Endothelial cell of umbilical vein (primary cell): ENCODE measurements at places on chromosomes 5 and 9. TPM values are rescaled to one million over a fixed set of nuclear protein-coding genes. Genes with fewer than 3 reads are reported as not detected.
A peak's percentile ranks its signal among the peaks of the same experiment; 100 is the strongest.

- DNase-seq: peak; percentile 95
- peaks cover 7% of the 10 kb centered on the region for H3K36me3 ChIP-seq
- peak within 1 kb of the TSS; percentile 98 for H3K4me3 ChIP-seq
Measured at GRCh38 chr5:74640450-74640953, at the start of gene ENC1. TSS of gene ENC1 (minus strand) at chr5:74640728. CDS start at chr5:74636485, 4,243 bp downstream.

GRCh38 chr5:4873652-4874051 lies 266.5 kb upstream of the ADAMTS16 start:
- H3K4me3 ChIP-seq: no peak overlapping the region
- H3K36me3 ChIP-seq: no peaks in the 10 kb centered on the region
- no peaks in the 10 kb centered on the region for H3K27me3 ChIP-seq
- H3K27ac ChIP-seq: no peak overlapping the region
- no peaks in the 10 kb centered on the region for H3K4me1 ChIP-seq
- no peak for DNase-seq

- peaks cover 23% of the 10 kb centered on the region for H3K4me1 ChIP-seq
- DNase-seq: peak; percentile 92
- H3K4me3 ChIP-seq: no peak overlapping the region
- no peaks in the 10 kb centered on the region for H3K27me3 ChIP-seq
- H3K27ac ChIP-seq: peak overlapping the region; percentile 83
- no peaks in the 10 kb centered on the region for H3K36me3 ChIP-seq
Measured at GRCh38 chr9:137320555-137321384, 18.7 kb upstream of the NRARP start.

DNA sequence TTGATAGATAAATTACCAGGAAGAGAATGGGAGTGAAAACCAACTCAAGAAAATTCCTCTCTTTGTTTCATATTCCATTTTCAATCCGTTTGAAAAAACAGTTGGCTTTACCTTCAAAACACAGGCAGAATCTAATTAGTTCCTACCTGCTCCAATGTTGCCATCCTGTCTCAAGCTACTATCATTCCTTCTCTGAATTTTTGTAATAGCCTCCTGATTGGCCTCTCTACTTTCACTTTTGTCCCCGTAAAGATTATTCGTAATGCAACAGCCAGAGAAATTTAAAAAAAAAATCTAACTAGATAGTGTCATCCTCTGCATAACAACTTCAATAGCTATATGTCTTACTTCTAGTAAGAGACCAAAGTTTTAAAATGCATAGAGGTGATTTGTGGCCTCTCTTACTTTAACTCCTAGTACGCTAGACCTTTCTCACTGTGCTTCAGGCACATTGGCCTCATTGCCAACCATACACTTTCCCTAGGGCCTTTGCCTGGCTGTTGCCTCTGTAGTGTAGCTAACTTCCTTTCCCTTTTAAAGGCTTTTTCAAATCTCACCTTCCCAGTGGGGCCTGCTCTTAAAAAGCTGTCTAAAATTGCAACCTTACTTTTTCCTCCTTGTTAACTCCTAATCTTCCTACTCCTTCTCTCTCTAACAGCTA lies 311.3 kb upstream of the GRIN3A start:
- H3K4me3 ChIP-seq: no peak overlapping the region
- no peak for DNase-seq
- H3K36me3 ChIP-seq: no peaks in the 10 kb centered on the region
- H3K4me1 ChIP-seq: no peaks in the 10 kb centered on the region
- H3K27me3 ChIP-seq: no peaks in the 10 kb centered on the region
- H3K27ac ChIP-seq: no peak overlapping the region

DNA sequence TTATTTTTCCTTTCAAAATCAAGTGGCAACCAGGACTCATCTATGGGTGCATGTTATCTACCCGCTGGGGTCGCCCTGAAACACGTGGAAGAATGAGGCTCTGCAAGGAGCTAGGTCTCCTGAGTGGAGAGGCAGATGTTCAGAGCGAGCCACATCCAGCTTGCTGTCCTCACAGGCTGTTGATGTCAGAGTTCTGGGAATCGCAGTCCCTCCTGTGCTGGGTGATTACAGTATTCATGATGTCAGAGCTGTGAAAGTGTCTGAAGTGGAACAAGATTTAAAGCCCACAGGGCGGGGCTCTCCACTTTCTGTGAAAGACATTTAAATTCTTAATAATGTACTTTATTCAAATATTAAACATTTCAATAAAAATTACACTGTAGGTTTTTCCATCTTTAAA lies 24.4 kb upstream of the LMX1B start:
- H3K36me3 ChIP-seq: no peaks in the 10 kb centered on the region
- no peak overlapping the region for H3K27ac ChIP-seq
- H3K27me3 ChIP-seq: peaks cover 7% of the 10 kb centered on the region
- H3K4me1 ChIP-seq: no peaks in the 10 kb centered on the region

DNA sequence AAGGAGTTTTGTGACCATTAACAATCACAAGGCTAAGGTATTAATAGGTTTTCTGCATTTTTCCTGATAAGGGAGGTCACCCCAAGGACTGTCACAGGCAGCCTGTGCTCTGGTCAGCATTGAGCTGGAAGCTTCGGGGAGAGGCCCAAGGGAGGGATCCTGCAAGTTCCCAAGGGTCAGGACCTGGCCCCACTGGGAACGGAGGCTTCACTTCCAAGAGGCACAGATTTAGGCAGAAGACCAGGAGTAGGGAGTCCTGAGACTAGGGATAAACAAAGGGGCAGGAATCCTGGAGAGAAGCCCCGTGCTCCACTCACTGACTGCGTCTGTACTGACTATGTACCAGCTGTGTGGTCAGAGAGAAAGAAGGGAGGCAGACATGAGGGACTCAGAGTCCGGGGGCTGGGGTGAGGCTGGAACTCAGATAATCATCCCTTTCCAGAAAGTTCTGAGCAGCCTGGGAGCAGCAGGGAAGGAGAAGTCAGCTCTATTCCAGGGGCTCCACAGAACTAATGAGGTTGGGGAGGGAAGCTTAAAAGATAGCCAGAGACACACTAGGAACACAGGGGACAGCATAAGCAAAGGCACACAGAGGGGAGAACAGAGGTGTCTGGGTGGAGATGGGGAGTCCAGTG lies 37.8 kb downstream of the B4GALT1 start:
- no peak overlapping the region for H3K27ac ChIP-seq
- H3K27me3 ChIP-seq: no peaks in the 10 kb centered on the region
- no peak for DNase-seq
- no peaks in the 10 kb centered on the region for H3K36me3 ChIP-seq

DNA sequence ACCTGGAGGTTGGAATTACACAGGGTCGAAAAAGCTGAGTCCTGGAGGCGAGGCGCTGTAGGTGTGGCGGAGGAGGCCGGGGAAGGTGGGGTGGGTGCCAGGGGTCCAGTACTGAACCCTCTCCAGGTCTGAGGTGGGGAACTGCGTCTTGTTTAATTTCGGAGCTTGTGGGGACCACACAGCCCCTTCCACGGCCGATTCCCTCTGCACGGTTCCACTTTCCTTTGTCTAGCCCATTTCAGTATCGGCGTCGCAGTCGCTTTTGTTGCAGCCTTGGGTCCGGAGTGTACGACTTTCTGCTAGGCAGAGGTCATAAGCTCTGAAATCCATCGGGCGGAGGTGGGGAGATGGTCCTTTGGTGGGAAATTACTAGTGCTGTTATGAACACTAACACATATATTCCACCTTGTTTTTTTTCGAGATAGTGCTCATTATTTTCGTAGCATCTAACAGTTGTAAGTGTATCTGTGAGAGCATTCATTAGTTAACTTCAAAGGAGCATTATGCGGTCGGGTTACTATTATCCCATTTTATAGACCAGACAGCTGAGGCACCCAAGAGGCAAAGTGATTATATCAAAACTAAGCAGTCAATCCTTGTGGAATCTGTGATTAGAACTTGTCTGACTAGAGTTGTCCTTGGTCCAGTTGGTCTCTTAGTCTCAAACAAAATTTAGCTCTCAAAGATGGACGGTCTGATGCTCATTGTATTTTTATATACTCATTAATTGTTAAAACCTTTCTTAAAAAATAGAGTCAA lies 737 bp downstream of the RNF180 start:
- peak overlapping the region; percentile 88 for H3K4me3 ChIP-seq
- H3K27me3 ChIP-seq: peaks cover 18% of the 10 kb centered on the region
- H3K36me3 ChIP-seq: no peaks in the 10 kb centered on the region
- peaks cover 6% of the 10 kb centered on the region for H3K4me1 ChIP-seq
- DNase-seq: peak; percentile 29

- no peaks in the 10 kb centered on the region for H3K36me3 ChIP-seq
- no peak overlapping the region for H3K4me3 ChIP-seq
- DNase-seq: no peak
- no peaks in the 10 kb centered on the region for H3K27me3 ChIP-seq
- H3K4me1 ChIP-seq: peaks cover 3% of the 10 kb centered on the region
- H3K27ac ChIP-seq: no peak overlapping the region
Measured at GRCh38 chr5:154708846-154709245, 46.3 kb upstream of the LARP1 start.

GRCh38 chr5:113487416-113487780 lies 855 bp downstream of the MCC start:
- peak; percentile 36 for DNase-seq
- H3K27ac ChIP-seq: no peak overlapping the region
- H3K27me3 ChIP-seq: peaks cover 31% of the 10 kb centered on the region
- H3K4me1 ChIP-seq: peaks cover 18% of the 10 kb centered on the region
- no peaks in the 10 kb centered on the region for H3K36me3 ChIP-seq

GRCh38 chr9:88060746-88061145 lies 77.5 kb downstream of the SPATA31C2 start:
- no peaks in the 10 kb centered on the region for H3K27me3 ChIP-seq
- DNase-seq: no peak
- no peaks in the 10 kb centered on the region for H3K4me1 ChIP-seq
- H3K27ac ChIP-seq: no peak overlapping the region

DNA sequence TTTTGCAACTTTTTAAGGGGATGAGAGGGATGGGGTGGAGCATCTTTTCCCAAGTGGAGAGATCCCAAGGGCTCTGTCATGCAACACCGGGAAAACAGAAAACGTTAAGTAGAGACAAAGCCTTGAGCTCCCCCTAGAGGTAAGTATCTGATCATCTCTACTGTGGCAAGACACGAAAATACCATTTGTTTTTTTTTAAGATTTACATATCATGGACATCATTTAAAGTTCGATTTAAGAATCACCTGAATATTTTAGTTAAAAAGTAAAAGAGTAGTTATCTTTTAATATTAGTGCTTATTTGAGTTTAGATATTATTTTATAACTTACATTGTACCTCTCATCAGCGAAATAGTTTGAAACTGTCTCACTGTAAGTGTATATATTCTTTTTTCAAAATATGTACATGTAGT lies 200.4 kb downstream of the LRRC70 start:
- no peaks in the 10 kb centered on the region for H3K27me3 ChIP-seq
- H3K27ac ChIP-seq: no peak overlapping the region
- DNase-seq: peak; percentile 52
- H3K4me1 ChIP-seq: no peaks in the 10 kb centered on the region

DNA sequence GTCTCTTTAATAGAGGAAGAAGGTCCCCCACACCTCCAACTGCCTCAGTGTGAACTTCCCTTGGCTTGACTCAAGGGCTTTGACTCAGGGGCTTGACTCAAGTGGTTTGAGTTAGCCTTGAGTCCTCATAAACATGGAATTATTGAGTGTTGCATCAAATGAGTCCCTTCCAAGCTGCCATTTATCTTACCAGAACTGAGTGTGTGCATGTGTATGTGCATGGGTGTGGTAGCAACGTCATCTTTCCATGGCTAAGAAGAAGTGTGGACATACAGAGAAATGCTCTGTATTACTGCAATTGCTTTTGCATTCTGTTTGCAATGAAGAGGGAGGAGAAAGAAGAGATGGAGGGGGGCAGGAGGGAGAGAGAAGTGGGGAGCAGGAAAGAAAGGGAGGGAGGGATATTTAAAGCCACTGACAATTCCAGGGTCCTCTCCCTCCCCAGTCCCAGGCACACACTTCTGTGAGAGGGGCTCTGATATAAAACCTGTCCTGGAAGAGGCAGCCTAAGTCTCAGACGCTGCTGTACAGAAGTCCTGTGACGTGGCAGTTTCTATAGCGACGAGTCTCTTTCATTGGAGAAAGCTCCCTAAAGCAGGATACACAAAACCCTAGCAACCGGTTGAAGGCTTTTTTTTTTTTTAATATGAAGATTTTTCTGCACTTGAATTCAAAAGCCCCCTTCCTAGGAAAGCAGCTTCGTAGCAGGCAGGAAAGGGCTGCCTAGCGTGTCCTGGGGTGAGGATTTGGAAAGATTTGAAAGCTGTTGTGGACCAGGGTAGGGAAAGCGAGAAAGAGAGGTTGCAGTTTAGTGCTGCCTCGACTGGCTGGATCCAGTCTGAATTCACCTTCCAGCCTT lies 93.3 kb upstream of the MAP1B start:
- H3K4me1 ChIP-seq: no peaks in the 10 kb centered on the region
- H3K27me3 ChIP-seq: peaks cover 37% of the 10 kb centered on the region
- H3K36me3 ChIP-seq: no peaks in the 10 kb centered on the region
- no peak overlapping the region for H3K27ac ChIP-seq
- H3K4me3 ChIP-seq: no peak overlapping the region

GNG10 gene
- 32.9 and 33.0 TPM in 2 replicates for total RNA-seq

DNA sequence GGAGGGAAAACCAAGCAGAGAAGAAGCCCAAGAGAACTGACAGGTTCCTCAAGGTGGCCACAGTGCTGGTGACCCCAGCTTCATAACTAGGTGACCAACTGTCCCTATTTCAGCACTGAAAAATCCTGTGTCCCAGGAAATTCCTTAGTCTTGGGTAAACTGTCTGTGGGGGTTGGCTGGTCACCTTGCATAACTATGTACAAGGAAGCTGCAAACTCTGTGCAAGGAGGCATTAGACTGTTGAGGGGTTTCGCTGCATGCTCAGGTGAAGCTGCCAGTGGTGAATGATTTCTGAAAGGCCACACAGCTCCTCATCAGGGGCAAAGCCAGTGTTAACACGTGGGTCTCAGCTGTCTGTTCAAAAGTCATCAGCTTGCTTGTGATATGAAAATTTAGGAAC lies 36.9 kb downstream of the PCSK5 start:
- H3K4me3 ChIP-seq: no peak overlapping the region
- no peaks in the 10 kb centered on the region for H3K4me1 ChIP-seq
- no peak overlapping the region for H3K27ac ChIP-seq
- H3K27me3 ChIP-seq: no peaks in the 10 kb centered on the region
- no peak for DNase-seq

- H3K27ac ChIP-seq: no peak overlapping the region
- no peak for DNase-seq
- H3K36me3 ChIP-seq: peaks cover 2% of the 10 kb centered on the region
- H3K27me3 ChIP-seq: no peaks in the 10 kb centered on the region
Measured at GRCh38 chr9:95098391-95098921, 219.1 kb downstream of the FANCC start.

SPINK13 gene
- total RNA-seq: not detected in 2 replicates

- H3K27me3 ChIP-seq: peaks cover 3% of the 10 kb centered on the region
- no peaks in the 10 kb centered on the region for H3K36me3 ChIP-seq
- H3K27ac ChIP-seq: no peak overlapping the region
- H3K4me1 ChIP-seq: no peaks in the 10 kb centered on the region
- DNase-seq: no peak
- H3K4me3 ChIP-seq: no peak overlapping the region
Measured at GRCh38 chr9:27586304-27586703, 13.0 kb upstream of the C9orf72 start.

GRCh38 chr5:88262116-88262515 lies 6.5 kb downstream of the TMEM161B start:
- no peaks in the 10 kb centered on the region for H3K27me3 ChIP-seq
- H3K4me3 ChIP-seq: no peak overlapping the region

- no peaks in the 10 kb centered on the region for H3K4me1 ChIP-seq
- H3K4me3 ChIP-seq: no peak overlapping the region
- H3K27ac ChIP-seq: no peak overlapping the region
- peak; percentile 64 for DNase-seq
- H3K27me3 ChIP-seq: peaks cover 15% of the 10 kb centered on the region
Measured at GRCh38 chr9:132507670-132508469, 74.5 kb upstream of the BARHL1 start.
